ENCODE measurements at places on chromosomes 4 and X.
A peak's percentile ranks its signal among the peaks of the same experiment; 100 is the strongest.

GRCh38 chr4:149751174-149751573 lies 64.5 kb downstream of the IQCM start:
- DNase-seq = no peak

GRCh38 chr4:98786866-98787265 lies 128.5 kb upstream of the TSPAN5 start:
- DNase-seq = no peak

DNA sequence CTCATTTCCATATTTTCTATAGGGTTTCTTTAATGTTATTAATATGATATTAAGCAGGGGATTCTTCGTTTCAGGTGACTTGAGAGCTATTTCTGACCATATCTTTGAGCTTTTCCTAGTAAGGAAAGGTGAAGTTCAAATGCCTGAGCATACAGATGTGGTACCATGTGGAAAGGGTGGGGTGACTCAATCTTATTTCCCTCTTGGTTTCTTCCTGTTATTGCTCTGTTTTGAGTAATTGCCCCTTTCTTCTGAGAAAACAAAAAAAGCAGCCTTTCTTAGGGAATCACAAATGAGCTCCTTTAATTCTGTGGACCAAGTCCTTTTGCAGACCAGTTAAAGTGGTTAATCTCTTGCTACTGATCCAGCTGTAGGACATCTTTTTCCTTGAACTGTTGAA lies 41.0 kb upstream of the AGA start:
- DNase-seq = no peak

DNA sequence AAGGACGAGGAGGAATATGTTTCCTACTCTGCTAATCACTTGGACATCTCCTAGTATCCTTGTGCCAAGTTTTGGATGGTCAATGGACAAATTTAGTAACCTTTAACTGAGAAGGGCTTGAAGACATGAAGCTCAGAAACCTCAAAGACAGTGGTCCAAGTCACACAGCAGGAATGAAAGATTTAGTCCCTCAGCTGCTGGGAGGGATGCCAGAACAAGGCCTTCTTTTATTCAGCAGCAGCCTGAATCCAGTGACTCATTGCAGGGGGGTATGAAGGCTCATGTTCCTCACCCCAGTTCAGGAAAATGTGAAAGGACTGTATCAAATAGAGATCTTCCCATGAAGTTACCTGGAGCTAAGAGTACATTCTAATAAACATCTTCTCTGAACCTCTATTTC lies 214.9 kb upstream of the UGT8 start:
- no peak for DNase-seq

- no peak for DNase-seq
These were observed 388.7 kb downstream of the ADGRL3 start for GRCh38 chr4:61588621-61589402.

DNA sequence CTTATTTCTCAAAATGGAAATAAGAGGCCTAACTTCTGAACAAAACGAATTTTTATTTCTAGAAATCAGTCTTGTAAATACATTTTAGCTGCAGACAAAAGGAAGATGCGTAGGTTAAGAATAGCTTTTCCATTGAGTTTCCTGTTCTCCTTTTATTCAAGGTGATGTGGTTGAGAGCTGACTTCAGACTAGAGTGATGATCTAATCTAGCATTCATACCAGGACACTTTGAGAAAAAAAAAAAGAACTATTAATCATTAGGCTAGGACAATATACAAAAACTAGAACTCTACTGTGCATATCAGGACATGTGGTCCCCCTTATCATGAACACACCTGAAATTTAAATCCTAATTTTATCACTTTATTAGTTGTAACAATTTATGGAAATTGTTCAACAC lies 884.5 kb upstream of the EPHA5 start:
- no peak for DNase-seq

GRCh38 chr4:133513901-133514300 lies 364.8 kb downstream of the PCDH10 start:
- no peak for DNase-seq

- no peak for DNase-seq
These were observed 58.9 kb downstream of the HAUS3 start for GRCh38 chr4:2182994-2183393.

DNA sequence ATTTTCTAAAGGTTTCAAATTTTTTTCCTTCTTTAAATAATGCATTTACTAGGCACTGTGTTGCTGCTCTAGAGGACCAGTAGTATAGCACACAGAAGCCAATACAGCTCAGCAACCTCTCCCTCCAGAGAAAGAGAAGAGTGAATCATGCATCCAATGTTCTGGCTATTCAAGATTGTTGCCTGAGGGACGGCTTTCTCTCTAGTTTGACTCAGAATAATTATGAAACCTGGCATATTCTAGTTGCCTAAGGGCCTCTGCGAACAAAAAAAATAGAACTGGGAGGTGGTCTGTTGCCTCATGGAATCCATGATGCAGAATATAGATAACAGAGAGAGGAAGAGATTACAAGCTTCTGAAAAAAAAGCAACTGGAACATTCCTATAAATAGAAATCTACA lies 1233.3 kb upstream of the PABPC4L start:
- no peak for DNase-seq

DNA sequence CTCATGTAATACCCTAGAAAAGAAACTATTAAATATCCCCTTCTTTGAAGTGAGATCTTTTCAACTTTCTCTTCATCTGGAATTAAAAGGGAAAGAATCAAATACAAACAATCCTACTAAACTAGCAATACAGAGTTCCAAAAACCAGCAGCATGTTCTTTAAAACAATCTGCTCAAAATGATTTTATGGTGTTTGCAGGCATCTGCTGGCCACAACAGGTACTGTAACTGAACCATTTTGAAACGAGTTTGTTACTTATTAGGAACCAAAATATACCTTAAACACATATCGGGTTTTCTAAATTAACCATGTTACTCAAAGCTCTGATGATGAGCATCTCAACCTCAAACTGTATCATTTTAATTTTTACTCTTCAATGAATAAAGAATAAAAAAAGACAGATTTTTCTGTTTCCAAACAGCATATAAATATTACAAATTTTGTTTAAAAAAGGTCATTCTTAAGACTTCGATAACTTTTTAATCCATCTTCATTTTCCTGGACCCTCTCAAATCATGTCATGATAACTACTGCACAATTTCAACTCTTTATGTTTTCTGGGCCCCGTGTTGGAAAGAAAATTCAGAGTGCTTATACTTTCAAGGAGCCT lies 56.5 kb downstream of the ARAP2 start:
- DNase-seq = no peak

DNA sequence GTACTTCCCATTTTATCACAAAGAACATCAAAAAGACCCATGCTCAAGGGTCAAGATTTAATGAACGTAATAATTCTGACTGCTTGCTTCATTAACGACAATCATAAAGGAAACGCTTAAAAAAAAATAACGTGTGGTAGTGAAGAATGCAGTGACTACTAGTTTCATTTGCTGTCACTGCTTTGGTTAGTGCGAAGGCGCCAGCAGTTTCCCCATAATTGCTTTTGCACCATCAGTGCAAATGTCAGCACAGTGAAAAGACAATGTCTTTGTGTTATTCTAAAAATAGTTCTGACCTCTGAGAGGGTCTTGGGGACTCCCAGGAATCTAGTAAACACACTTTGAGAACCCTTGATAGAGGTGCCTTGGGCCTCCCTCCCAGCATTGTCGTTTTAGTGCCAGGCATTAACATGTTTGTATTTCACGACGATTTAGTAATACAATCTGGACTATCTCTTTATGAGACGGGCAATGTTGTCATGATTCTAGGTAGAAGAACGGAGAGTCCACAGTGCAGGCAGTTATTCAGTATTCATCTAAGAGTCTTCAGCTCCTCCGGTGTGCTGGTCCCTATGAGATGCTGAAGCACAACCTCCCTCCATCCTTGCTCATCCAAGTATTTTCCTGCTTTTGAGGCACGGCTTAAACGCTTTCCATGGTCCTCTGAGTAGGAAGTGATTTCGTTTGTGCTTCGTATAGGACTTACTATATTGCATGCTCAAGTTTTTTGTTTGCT lies 71.0 kb downstream of the AFF1 start:
- peak; percentile 20 for DNase-seq

- no peak for DNase-seq
These were observed 12.9 kb upstream of the PRKG2 start for GRCh38 chr4:81227968-81228367.

- DNase-seq = no peak
These were observed 22.4 kb downstream of the RBM47 start for GRCh38 chr4:40607221-40607620.

- DNase-seq = no peak
These were observed 127.7 kb downstream of the RBMX2 start for GRCh38 chrX:130529531-130529930.

DNA sequence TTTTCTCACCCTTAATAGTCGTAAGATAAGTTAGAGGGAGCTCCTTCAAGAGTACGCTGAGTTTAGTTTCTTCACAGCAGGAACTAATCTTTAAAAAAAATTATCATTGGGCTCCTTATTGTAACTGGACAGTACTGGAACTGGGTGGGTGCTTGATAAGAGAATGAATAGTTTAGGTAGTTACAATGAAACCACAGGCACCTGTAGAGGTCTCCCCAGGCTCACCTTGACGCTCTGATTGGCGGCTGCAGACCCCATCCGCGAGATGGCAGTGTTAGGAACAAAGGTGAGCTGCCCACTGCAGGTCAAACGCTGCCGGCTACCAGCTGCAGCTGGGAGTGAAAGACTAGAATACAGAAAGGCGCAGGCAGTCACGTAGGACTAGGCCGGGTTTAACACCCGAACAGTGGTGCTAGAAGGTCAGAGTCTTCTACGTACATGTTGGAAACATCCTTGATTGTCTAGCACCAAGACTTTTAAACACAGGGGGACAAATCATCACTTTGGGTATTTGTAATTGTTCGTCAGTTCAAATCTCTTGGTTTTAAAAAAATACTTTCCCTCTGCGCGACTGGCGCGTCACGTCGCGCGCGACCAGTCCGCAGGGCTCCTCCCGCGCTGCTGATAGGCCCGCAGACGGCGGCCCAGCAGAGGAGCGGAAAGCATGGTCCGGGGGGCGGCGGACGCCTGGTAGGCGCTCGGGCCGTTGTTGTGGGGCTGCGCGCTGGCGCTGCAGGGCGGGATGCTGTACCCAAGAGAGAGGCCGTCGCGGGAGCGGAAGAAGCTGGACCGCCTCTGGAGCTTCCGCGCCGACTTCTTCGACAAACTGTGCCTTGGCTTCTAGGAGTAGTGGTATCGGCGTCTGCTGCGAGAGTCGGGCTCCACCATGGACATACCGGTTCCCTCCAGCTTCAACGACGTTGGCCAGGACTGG lies 45.6 kb downstream of the SMARCA5 start:
- peak; percentile 95 for DNase-seq

- no peak for DNase-seq
These were observed 7.3 kb downstream of the ZNF280C start for GRCh38 chrX:130261296-130261893.

GRCh38 chr4:145012841-145013240 lies 85.2 kb downstream of the ANAPC10 start:
- DNase-seq = no peak

DNA sequence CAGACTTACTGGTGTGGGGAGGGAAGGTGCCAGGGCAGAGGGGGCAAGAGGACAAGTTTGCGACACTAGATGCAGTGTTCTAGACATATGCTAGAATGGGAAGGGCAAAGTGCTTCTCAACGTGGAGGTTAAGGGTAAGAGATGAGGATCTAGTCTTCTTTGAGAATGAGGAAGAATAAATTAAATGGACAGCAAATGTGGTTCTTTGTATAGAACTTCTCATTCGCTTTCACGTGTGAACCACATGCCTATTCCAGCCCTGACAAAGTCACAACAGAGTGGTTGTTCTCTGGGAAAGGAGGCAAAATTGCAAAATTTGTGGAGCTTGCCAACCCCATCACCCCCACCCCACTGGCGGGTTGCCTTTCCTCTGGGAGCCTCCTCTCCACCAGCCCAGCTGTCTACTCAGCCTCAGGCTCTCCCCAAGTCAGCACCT lies 1.5 kb upstream of the ANXA5 start:
- peak; percentile 25 for DNase-seq

GRCh38 chr4:39571054-39571453 lies 43.8 kb upstream of the UGDH start:
- no peak for DNase-seq

DNA sequence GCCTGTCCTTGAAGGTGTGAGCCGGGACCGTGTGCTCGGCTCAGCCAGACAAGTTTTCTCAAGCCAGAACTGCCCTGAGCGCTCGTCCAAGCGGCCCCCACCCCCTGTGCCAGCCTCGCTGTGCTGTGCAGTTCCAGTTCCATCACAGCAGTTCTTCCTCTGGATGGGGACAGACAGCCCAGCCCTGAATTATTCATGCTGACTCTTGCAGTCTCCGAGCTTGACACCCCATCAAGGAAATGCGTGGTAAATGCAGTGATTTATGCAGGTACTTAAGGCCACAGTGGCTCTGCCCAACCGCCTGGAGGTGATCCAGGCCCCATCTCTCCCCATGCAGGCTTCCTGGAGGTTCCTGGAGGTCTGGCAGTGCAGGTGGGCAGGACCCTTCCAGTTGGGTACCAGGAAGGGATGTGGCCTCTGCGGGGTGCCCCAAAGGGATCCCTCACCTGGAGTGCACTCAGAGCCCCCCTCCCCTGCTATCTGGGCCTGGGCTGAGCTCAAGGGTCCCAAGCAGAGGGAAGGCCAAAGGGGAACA lies 44.8 kb upstream of the HMX1 start:
- DNase-seq = no peak

DNA sequence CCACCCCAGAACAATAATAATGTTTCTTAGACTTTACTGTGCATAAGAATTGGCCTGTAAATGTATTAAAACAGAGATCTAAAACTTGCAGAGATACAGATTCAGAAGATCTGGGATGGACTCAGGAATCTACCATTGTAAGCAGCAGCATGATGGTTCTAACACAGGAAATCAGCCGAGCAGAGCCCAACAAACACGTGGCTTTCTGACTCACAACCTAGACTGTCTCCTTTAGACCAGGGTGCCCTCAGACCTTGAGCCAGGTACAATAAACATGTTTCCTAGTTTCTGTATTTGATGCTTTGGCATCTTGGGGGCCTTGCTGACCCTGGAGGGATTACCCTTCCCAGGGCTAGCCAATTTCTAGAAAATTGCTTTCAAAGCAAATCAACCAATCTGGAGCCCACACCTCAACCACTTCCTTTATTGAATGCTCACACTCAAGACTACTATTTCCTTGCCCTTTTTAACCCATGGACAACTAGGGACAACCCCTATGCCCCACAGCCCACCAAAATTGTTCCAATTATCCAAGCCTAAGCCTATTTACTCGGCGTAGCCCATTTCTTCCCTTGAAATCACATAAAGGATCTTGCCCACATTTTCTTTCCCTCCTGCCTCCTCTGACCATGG lies 80.5 kb downstream of the TBC1D9 start:
- no peak for DNase-seq

- DNase-seq = no peak
These were observed 36.9 kb downstream of the PARM1 start for GRCh38 chr4:74969507-74970474.

- no peak for DNase-seq
These were observed 235.2 kb upstream of the FAT1 start for GRCh38 chr4:186958726-186959350.

GRCh38 chr4:56655209-56655626 lies 25.9 kb downstream of the HOPX start:
- DNase-seq = no peak

- no peak for DNase-seq
These were observed 48.0 kb upstream of the KLHL8 start for GRCh38 chr4:87268411-87268810.

All from WERI-Rb-1 (cell line).